ENCODE measurements at places on chromosomes 6 and 20.

DNA sequence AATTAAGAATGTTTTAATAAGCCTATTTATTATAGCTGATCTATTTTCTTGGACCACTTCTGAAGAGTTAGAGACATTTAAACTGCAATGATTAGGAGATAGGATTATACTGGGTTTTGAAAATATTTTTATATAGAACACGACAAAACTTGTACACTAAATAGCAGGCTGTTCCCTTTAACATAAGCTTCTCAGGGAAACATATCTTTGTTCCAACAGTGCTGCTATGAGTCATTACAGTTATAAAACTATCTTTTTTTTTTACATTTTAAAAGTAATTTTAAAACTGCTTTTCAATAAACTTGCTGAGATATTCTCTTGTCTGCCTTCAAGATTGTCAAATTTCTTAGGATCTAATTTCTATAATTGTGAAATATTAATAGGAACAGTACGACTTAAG is 389.1 kb downstream of the ARHGAP18 start:
- no peak for DNase-seq

DNA sequence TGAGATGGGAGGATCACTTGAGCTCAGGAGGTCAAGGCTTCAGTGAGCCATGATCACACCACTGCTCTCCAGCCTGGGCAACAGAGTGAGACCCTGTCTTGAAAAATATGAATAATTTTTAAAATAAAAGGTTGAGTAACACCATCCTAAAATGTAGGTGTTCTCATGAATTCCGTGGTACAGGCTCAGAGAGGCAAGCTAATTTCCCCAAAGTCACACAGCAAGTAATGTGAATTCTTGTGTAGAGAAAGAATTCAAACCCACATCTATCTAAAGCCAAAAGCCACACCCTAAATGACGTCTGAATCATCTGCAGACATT is 80.5 kb downstream of the ZNF217 start:
- no peak for DNase-seq

DNA sequence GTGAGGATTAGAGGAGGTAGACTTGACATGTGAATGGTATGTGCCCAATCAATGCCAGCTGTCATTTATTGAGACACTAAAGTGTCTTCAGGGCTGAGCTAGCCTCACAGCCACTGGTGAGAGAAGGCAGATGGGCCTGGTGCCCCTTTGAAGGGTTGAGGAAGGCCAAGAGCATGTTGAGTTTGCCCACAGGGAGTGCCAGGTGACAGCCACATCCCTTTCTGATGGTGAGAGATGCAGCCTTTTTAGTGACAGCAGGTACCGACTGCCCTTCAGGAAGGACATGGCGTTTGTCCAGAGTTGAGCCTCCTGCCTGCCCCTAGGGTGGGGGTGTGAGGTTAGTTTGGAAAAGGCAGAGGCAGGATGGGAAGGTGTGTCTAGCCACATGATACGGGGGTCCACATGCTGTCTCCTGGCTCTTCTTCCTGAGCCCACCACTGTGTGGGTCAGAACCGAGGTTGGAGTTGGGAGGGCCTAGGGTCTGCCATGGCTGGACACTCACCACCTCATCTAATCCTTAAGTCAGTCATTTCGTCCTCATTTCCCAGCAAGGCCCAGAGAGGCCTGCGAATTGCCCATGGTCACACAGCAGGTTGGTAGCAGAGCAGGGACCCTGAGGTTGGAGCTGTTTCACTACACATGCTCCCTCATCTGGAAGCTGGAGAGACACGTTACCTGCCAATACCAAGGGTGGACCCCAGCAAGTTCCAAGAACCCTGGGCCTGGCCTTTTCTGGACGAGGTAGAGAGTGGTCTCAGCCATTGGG is 32.5 kb downstream of the SPDEF start:
- no peak for DNase-seq

GRCh38 chr6:153074761-153075160 is 56.3 kb downstream of the RGS17 start:
- no peak for DNase-seq

DNA sequence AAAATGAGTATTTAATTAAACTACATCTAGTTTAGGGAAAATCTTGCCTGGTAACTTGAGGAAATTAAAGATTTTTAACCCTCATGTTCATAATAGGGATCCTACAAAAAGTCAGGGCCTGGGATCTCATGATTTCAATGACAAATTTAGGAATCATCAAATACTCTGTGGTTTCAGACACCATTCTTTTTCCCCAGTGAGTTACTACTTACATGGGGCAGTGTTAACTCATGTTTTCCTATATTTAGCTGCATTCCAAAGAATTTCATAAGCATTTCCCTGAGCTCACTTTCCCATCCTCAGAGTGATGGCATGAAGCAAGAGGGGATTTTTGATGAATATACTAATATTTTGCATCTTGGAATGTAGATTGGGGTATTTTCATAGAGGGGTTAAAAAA is 321.7 kb downstream of the CENPW start:
- DNase-seq = no peak

DNA sequence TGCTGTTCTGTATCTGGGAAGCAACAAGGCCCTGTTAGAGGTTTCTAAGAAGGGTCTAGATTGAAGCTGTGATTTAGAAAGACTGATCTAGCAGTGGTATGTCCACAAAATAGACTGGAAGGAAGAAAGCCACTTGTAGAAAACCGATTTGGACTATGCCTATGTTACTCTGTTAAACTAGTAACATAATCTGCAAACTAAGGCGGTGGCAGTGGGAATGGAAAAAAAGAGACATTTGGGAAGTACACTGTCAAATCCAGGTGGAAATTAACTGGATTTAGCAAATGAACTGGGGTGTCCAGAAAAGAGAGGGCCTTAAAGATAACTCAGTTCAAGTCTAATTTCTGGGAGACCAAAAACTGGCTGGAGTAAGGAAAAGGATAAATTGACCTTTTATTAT is 11.6 kb downstream of the ILRUN start:
- no peak for DNase-seq

- DNase-seq = no peak
These were observed 12.1 kb upstream of the CTCFL start for GRCh38 chr20:57536771-57537724.

- no peak for DNase-seq
These were observed 314.7 kb downstream of the EPM2A start for GRCh38 chr6:145420599-145420998.

DNA sequence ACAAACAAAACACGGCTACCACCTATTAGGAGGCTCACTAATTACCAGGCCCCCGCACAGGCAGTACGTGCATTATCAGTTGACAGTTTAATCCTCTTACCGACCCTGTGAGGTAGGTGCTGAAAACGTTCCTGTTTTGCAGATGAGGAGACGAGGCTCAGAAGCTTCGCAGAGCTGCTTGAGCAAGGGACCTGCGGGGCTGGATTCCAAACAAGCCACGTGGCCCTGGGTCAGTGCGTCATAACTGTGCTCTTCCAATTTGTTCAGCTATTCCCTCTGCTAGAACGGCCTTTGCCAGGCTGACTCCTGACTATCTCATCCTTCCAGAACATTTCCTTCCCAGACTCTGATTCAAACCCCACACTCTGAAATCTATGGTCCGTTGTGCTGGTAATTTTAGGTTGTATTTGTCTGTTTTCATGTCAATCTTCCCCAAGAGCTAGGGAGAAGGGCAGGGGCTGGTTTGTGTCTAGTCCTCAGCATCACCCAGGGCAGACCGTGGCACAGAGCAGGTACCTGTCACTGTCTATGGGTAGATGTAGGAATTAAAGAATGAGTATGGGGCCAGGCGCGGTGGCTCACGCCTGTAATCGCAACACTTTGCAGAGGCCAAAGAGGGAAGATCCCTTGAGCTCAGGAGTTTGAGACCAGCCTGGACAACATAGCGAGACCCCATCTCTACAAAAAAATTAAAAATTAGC is 28.8 kb upstream of the TLDC2 start:
- peak; percentile 36 for DNase-seq

GRCh38 chr20:16607364-16608276 is 34.4 kb upstream of the KIF16B start:
- DNase-seq = no peak

DNA sequence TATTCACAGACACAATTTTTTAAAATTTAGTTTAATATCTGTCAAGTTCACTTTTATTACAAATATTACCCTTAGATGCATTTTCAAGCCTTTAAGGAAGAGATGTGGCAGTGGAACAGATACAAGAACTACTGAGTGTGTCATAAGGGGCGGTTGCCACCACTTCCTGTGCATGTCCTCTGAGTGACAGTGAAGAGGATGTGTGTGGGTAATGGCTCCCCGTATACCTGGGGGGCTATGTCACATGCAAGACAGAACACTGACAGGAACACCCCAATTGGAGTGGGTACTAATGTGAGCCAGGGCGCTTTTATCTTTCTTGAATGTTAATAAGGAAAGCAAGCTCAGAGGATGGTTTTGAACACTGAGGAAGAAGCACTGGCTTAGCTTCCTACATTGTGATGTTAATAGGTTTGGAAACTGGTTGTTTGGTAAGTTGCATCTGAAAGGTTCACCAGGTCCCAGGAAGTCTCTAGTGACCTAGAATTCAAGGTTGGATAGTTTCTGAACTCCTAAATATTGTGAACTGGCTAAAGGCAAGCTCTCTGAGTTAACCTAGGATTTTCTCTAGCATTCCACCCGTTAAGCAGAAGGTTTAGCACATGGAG is 83.4 kb upstream of the ASF1A start:
- DNase-seq = no peak

- no peak for DNase-seq
These were observed 4.8 kb downstream of the HELZ2 start for GRCh38 chr20:63568986-63569949.

GRCh38 chr6:5302995-5303622 is 41.8 kb downstream of the FARS2 start:
- DNase-seq = no peak

DNA sequence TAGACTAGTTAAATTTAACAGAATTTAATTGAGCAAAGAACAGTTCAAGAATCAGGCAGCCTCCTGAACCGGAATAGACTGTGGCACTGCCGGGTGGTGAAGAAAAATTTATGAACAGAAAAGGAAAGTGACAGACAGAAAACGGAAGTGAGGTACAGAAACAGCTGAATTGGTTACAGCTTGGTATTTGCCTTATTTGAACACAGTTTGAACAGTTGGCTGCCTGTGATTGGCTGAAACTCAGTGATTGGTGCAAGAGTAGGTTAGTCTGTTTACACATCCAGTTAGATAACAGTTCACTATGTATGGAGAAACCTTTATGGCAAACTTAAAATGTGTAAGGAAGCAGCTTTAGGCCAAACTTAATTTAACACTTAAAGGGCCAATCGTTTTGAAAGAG is 116.0 kb upstream of the CITED2 start:
- DNase-seq = no peak

DNA sequence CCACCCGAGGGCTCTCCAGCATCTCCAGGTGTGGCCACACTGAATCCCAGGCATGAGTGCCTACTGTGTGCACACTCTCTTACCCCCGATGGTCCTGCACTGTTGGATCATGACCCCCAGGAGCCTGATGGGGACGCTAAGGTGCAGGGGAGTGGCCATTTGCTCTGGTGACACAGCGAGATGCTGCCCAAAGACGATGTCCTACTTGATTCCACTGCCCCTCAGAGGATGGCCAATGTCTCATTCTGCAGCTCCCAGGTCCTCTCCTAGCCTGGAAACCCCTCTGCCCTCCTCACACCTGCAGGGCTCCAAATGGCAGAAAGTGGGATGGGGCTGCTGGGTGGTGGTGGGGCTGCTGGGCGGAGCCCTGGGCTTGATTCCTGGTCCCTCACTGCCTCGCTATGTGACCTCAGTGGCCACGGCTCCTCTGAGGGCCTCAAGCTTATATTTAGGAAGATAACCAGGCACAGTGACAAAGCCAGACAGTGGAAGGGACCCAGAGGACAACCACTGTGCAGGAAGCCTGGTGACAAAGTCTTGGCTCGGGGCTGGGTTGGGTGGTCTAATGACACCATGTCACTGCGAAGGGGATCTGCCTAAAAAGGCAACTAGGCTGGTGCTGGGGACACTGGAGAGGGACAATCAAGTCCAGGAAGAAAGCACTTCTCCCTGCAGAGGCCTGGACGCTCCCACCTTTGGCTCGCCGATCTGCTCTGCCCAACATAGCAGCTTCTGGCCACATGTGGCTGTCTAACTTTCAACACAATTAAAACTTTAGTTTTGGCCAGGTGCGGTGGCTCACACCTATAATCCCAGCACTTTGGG is 28.4 kb downstream of the TGM2 start:
- DNase-seq = no peak

- DNase-seq = no peak
These were observed 1.7 kb downstream of the CNKSR3 start for GRCh38 chr6:154508573-154509375.

GRCh38 chr6:68296126-68296525 is 339.0 kb upstream of the ADGRB3 start:
- no peak for DNase-seq

GRCh38 chr6:27031302-27031701 is 216.2 kb upstream of the PRSS16 start:
- no peak for DNase-seq

- no peak for DNase-seq
These were observed 154.3 kb downstream of the IPCEF1 start for GRCh38 chr6:154202339-154202738.

GRCh38 chr20:50111829-50112495 is 988 bp downstream of the UBE2V1 start:
- DNase-seq = no peak

GRCh38 chr6:37801605-37801940 is 18.0 kb upstream of the ZFAND3 start:
- DNase-seq = no peak

Measured in hypothalamus (tissue), 51 donors.